ENCODE measurements at places on chromosomes 16 and 17.

- no peak for DNase-seq
These were observed 4.0 kb upstream of the MMP25 start for GRCh38 chr16:3042376-3042775.

GRCh38 chr17:15194859-15195277, 70.3 kb downstream of the PMP22 start:
- DNase-seq, result no peak

DNA sequence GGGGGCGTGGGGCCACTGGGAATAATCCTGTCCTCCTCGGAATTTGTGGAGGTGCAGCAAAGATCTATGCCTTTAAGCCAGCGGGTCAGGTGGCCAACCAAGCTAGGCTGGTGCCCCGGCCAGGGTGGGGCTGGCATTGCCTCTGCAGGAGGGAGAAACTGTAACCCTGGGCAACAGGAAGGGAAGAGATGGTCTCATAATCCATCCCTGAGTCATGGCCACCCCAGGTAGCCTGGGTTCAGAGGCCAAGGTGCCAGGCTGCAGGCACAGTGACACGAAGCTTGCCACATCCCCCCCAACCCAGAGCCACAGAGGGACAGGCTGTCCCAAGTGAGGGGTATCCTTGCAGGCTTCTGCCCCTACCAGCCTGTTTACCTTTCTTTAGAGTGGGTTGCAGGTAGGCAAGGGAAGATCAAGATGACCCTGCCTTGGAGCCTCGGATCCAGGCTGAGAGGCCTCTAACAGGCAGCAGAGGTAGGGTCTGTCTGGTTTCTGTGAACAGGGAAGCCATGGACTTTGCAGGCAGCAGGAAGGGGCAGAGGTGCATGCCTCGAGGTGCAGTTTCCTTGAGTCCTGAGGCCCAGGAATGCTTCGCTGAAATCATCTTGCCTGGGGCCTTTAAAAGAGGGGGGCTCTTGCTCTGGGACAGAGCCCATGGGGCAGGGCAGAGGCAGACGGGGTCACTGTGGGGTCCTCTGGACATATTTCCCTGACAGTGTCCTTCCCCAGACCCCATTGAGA, 4.0 kb downstream of the LASP1 start:
- no peak for DNase-seq

GRCh38 chr16:88798772-88799455, 4.7 kb upstream of the CDT1 start:
- DNase-seq, result no peak

DNA sequence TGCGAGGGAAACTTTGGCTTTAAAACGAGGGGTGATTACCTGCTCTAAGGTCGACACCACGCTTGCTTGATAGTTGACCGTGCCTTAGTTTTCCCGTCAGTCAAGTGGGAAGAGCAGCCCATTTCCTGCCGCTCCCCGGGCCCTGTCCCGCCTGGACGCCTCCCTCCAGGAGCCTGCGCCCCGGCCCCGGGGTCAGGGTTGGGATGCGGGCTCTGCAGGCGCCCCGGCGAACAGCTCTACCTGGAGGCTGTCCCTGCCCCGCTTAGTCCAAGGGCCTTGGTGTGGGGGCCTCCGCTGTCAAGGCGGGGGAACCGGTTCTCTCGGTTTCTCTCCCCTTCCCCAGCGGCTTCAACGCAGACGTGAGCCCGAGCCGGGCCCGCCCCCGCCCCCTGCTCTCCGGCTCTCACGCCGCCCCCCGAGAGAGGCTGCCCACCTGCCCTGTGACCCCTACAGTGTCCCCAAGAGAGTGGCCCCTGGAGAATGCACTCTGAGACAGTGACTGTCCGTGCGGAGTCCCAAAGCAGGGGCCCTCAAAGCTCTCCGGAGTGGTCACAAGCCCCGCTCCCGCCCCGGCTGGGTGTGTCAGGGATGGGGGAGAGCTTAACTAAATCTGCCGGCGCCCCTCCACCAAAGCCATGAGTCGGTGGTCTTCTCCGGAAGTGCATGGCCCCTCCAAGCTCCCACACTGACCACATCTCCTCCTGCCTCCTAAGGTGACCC, 117.4 kb upstream of the SMURF2 start:
- no peak for DNase-seq

DNA sequence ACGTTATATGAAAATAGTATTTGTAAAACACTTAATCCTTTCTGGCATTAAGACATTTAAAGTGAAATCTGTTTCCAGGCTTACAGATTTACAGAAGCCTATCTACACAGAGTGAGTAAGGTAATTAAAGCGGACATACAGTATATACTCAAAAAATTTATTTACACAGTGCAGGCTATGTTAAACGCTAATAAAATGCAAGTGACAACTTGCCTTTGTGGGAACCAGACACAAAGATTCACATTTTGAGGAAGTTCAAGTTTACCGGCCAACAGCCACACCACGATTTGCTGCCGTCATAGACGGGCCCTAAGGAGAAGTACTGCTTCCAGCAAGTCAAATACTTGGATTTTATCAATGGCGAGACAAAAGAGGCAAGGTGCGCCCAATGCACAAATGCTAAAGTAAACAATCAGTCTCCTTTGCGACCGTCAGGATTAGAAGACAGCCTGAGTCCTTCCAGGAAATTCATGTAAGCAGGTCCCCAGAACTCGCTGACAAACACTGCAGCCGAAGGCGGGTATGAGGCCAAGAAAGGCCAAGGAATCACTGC, 801 bp downstream of the VPS35 start:
- DNase-seq, result no peak

DNA sequence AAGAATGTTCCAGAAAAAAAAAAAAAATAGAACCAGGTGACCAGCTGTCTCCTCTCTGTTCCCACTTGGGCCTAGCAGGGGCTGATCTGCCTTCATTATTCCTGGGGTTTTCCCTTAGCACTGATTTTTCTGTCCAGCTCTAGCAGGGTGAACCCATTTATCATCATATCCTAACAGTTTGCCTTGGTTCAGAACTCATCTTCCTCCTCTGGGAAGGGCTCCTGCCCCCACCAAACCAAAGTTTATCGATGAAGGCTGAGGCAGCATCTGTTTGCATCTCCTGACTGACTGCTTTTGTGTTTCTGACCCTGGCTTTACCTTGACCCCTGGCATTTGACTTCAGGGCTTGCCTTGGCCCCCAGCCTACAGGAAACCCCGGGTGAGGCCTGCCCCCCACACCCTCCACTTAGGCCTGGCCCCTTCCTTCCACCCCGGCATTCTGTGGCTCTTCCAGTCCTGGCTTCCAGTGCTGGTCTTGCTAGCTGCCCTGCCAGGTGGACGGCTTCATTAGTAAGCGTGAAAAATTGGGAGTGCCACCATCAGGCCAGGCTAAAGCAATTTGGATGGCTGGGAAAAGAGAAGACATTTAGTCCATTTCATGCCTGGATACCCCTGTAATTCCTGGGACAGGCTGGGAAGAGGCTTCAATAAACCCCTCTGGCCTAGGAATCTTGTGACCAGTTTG, 164.9 kb downstream of the CCDC182 start:
- DNase-seq, result no peak

DNA sequence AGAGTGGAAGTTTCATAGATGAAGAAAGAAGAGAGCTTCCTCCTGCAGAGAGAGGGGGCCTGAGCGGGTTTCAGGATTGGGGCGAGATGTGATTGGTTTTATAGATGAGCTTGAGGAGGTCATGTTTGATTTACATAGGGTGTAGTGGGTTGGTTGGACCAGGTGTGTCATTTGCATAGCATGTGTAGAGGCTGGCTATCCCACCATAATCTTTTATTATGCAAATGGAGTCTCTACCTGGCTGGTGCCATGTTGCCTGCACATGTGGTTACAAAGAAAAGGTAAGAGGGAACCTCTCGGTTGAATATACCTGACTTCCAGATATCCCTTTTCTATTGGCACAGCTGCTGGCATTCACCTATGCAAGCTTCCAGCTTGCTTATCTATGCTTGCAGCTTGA, 228.1 kb downstream of the BCAS3 start:
- DNase-seq, result no peak

- DNase-seq, result no peak
These were observed 925 bp downstream of the ZNF689 start for GRCh38 chr16:30609002-30609925.

- no peak for DNase-seq
These were observed 5.4 kb upstream of the BCAR1 start for GRCh38 chr16:75256696-75257343.

- no peak for DNase-seq
These were observed 34.8 kb downstream of the C17orf67 start for GRCh38 chr17:56798916-56799315.

GRCh38 chr17:79562192-79562930, 48.5 kb downstream of the RBFOX3 start:
- no peak for DNase-seq

DNA sequence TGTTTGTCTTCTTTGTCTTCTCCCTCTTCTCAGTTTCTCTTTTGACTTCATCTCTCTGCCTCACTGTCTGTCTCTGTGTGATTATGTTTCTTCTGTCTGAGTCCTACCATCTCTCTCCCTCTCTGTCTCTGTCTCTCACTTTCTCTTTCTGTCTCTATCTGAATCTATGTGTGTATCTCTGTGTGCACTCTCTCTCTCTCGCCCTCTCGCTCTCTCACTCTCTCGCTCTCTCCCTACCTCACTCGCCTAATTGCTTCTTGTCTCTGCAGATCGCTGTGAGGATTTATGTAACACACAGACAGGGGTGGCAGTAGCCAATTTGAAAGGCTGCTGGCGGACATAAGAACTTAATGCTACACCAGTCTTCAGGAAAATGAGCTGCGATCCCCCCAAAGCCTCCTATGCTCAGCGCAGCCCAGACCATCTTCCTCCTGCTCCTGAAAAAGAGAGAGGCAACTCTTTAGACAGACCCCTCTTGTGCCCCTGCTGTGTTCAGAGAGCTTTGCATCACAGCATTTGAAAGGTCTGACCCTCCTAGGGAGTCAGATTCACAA, 140.9 kb downstream of the CCT6B start:
- DNase-seq, result no peak

GRCh38 chr17:70447588-70447987, 278.3 kb downstream of the KCNJ2 start:
- no peak for DNase-seq

DNA sequence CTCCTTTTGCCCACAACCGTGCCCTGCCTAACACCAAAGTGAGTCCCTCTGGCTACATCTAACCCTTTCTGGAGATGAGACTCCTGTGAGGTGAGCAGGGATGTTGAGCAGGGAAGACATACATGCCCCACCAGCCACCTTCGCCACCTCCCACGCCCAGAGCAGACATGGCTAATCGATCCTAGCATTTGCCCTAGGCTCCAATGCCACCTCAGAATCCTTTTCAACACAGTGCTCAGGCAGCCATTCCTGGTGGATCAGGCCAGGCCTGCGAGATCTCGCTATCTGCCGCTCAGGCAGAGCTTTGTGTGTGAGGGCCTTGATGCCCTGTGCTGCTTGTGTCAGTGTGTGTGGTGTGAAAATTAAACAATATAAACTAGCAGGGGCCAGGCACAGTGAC, 21.0 kb downstream of the SCGB1C2 start:
- DNase-seq, result no peak

DNA sequence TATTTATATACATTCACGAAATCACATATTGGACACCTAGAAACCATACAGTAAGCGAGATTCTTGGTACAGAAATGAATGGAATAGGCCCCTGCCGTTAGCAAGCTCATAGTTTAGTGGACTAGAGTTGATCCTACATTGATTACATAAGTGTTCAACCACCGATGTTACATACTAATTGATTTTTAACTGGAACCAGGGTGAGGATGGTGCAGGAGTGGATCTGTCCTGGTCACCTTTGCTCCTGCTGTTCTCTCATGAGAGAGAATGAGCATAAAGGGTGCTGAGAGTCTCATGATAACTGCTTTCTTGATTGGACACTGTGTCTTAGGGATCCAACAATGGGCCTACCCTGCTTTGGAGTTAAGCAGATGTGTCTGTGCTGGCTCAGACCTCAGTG, 13.9 kb downstream of the MAP2K4 start:
- DNase-seq, result no peak

- no peak for DNase-seq
These were observed 5.4 kb downstream of the RNF222 start for GRCh38 chr17:8392274-8392673.

GRCh38 chr16:48526058-48526957, 83.7 kb downstream of the N4BP1 start:
- no peak for DNase-seq

- no peak for DNase-seq
These were observed 228.3 kb upstream of the NLRP1 start for GRCh38 chr17:5812590-5812989.

GRCh38 chr16:22843856-22844255, 29.9 kb downstream of the HS3ST2 start:
- no peak for DNase-seq

DNA sequence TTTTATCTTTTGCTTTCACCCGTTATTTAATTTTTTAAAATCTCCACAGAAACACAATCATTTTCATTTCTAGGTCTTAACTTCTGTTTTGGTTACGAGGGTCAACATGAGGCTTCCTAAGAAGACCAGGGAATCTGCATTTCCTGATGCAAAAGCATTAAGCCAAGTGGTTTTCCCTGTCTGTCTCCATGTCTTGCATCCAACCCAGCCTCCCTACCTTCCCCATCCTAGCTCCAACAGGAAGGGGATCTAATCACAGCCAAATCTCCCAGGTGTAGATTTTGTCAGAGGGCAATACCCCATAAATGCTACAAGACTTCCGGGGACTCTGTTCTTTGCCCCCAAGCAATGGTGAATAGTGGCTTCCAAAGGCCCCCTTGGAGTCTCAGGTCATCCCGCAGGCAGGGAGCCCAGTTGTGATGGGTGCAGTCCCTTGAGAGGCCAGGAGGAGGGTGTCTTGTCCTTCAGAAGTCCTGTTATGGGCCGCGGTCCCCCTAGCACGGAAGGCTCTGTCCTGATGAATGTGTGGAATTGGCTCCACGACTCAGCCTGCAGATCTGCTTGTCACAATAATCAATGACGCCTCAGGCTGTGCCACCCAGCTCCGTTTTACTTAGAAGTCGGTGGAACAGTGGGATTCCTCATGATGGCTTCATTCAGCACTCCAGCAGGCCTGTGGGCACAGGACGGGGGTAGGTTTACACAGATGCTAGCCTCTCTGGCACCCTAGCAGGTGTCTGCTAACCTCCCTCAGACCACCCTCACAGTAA, 141.1 kb downstream of the RGS9 start:
- DNase-seq, result no peak

DNA sequence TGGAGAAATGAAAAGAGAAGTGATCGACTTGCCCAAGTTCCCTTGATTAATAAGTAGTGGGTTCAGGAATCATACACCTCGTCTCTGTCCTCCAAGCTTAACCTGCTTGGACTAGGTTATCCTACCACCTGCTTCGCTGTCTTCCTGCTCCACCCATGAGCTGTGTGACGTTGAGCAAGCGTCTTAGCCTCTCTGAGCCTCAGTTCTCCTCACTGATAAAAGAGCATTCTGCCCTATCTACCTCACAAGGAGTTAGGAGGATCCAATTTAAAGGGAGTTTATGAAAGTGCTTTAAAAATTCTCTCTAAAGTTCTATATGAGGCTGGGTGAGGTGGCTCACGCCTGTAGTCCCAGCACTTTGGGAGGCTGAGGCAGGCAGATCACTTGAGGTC, 9.5 kb upstream of the BHLHA9 start:
- no peak for DNase-seq
